GM12891 (cell line): ENCODE measurements at places on chromosomes 12 and 14.
A peak's percentile ranks its signal among the peaks of the same experiment; 100 is the strongest.

- no peak for DNase-seq
Observed at GRCh38 chr12:132739600-132740312, 21.9 kb downstream of the ANKLE2 start.

DNA sequence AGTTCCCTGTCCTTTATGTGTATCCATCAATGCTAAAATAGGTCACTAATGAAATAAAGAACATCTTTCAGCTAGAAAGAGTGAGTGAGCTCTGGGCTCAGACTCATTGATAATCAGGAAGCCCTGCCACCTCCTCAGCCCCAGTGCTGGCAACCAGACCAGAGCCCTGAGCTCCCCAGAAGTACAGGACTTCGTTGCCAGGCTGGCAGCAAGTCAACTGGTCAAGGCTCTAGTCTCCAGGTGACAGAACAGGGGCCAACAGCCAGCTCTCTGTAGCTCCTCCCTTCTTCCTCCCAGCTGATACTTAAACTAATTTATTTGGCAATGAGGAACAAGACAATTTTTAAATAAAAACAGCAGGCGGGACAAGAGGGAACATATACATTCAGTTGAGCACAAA is 145.3 kb downstream of the EGLN3 start:
- DNase-seq = no peak

DNA sequence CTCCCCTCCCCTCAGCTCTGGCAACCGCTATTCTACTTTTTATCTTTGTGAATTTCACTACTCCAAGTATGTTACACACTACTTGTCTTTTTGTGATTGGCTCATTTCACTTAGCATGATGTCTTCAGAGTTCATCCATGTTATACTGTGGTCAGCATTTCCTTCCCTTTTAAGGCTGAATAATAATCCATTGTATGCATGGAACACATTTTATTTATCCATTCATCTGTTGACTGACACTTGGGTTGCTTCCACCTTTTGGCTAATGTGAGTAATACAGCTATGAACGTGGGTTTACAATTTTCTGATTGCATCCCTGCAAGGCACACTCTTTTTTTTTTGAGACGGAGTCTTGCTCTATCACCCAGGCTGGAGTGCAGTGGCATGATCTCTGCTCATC is 53.0 kb upstream of the FUT8 start:
- DNase-seq = no peak

- no peak for DNase-seq
Observed at GRCh38 chr12:115918763-115919162, 358.7 kb downstream of the MED13L start.

- DNase-seq = no peak
Observed at GRCh38 chr12:125418902-125419564, 353.8 kb downstream of the AACS start.

GRCh38 chr12:12405882-12406281 is 49.0 kb downstream of the BORCS5 start:
- DNase-seq = no peak

DNA sequence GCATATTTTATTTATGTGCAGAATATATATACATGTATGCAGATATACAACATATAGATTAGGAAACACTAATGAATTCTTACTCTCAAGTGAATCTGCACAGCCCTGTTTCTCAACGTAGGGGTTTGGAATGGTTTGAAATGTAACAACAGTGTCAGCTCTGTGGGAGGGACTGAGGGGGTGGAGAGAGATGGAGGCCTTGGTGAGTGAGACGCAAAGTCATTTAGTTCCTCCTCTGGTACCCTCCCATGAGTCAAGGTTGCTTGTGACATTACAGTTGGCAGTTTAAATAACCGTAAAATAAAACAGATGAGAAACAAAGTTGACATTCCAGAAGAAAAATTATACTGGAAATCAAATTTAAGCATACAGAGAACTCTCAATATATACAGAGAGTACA is 313.0 kb upstream of the PRKD1 start:
- no peak for DNase-seq

DNA sequence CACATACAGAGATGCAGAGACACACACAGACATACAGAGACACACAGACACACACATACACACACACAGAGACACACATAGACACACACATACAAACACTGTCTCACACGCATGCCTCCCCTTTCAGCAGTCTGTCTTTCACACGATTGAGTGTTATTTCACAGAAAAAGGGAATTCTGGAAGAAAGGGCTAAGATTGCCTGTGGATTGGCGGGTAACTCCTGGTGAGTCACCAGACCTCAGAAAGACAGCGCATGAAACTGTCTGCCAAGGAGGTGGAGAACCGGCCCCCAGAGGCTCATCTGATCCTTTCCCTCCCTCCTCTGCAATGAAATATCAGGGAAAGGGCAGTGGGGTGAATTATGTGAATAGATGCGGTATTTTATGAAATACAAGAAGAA is 127.2 kb upstream of the GSC start:
- DNase-seq = no peak

GRCh38 chr12:77218278-77218677 is 152.9 kb upstream of the E2F7 start:
- no peak for DNase-seq

DNA sequence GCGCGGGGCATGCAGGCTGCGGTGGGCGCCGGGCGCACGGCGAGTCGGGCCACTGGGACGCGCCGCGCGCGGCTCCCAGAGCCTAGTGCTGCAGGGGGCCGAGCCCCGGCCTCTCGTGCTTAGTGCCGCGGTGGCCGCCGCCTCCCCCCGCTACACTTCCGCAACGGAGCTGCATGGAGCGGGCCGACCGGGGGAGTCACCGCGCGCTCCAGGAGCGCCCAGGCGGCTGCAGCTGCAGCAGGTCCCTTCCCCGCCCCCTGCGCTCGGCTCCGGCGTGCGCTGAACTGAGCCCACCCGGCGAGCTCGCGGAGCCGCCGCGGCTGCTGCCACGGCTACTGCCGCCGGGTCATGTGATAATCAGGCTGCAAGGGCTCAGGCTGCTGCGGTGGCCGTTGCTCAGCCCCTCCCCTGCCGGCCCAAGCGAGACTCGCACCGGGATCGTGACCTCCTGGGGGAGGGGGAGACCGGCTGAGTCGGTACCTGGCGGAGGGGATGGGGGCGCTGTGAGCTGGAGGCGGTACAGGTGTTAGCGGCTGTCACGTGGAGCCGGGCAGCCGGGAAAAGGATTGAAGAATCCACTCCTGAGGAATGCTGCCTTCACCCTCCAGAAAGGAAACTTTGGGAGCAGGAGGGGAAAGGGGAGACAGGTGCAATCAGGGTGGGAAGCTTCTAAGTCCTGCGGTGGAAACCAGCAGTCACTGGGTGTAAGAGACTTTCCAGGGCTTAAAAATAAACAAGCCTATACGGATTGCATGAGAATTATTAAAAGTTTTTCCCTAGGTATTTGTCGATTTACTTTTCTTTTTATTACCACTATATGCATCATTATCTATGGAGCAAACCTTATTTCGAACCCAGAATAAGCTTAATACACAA is at the start of gene PPM1H:
TSS of gene PPM1H (minus strand) at position 352 of the 876 bp plus-strand sequence. CDS start 414 bp downstream, outside the sequence.
- DNase-seq = peak; percentile 73

- no peak for DNase-seq
Observed at GRCh38 chr12:45522227-45522626, 207.3 kb upstream of the ARID2 start.

DNA sequence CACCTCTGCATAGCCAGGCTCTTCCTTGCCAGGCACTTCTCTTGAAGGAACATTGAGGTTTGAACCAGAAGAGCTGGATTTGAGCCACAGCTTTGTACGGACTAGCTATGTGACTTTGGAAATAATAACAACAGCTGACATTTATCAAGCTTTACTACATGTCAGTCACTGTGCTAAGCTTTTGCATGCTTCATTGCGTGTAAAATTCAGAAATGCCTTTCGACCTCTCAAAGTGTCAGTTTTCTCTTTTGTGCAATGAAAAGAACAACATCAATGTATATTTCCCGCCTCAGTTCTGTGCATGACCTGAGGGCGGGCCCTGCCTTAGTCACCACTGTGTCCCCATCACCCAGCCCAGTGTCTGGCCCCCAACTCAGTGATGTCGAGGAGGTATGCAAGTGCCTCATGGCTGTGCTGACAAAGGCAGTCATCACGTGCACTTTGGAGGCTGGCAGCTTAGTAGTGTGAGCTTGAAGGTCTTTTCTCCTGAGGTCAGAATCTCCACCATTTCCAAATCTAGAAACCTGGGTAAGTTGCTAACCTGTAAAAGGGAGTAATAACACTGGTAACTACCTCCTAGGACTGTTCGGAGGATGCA is 17.9 kb upstream of the AQP2 start:
- no peak for DNase-seq

GRCh38 chr14:23294734-23295561 is 7.7 kb downstream of the PPP1R3E start:
- DNase-seq = no peak

DNA sequence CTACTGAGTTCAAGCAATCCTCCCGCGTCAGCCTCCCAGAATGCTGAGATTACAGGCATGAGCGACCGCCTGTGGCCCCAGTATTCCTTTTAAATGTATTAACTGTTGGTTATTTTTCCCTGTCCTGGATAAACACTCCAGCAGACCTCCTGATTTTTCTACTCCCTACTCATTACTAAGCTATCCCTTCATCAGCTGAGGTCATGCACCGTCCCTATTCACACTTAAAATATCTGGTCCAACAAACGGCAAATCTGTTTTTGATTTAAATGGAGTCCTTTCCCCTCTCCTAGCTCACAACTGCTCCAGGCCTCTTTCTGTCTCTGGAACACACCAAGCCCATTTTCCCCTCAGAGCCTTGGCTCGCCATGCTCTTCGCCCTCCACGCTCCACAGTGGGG is 1003.3 kb upstream of the TMEM132C start:
- DNase-seq = no peak

- DNase-seq = no peak
Observed at GRCh38 chr12:67788118-67788517, 139.6 kb downstream of the DYRK2 start.

- DNase-seq = peak; percentile 38
Observed at GRCh38 chr12:127677537-127678131, 589.3 kb upstream of the TMEM132C start.

- DNase-seq = no peak
Observed at GRCh38 chr14:103698380-103699260, 16.6 kb downstream of the XRCC3 start.

- DNase-seq = no peak
Observed at GRCh38 chr12:89575374-89575773, 49.5 kb upstream of the POC1B start.

DNA sequence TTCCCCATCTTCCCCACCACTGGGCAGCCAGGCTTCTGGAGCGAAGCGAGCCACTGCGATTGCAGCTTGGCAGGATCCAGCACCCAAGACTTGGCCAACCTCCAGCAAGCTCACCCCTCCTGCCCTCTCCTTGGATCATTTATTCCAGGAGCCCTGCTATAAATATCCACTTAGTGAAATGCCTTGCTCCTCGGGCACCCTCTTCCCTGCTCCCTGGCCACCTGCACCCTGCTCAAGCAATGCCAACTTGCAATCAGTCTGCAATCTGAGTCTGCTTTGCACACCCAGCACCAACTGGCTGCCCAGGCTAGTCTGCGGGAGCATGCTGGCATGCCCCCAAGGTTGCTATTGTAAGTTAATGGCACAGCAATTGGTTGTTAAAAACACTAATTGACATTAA is 666.0 kb downstream of the MED13L start:
- DNase-seq = no peak

DNA sequence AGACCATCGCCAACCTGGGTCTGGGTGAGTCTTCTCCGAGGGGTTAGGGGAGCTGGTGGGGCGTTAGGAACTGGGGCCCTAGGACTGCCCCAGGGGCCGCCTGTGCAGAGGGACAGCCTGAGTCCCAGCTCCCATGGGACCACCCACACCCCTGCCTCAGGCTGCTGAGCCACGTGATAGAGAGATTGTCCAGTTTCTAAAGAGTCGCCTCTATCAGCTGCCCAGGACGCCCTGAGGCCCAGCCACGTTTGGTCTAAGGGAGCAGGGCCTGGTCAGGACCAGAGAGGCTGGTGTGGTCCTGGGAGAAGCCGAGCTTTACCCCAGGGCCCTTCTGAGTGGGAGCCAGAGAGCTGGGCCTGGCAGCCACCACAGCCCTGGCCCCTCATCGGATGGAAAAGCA is 107.1 kb downstream of the LGMN start:
- no peak for DNase-seq

DNA sequence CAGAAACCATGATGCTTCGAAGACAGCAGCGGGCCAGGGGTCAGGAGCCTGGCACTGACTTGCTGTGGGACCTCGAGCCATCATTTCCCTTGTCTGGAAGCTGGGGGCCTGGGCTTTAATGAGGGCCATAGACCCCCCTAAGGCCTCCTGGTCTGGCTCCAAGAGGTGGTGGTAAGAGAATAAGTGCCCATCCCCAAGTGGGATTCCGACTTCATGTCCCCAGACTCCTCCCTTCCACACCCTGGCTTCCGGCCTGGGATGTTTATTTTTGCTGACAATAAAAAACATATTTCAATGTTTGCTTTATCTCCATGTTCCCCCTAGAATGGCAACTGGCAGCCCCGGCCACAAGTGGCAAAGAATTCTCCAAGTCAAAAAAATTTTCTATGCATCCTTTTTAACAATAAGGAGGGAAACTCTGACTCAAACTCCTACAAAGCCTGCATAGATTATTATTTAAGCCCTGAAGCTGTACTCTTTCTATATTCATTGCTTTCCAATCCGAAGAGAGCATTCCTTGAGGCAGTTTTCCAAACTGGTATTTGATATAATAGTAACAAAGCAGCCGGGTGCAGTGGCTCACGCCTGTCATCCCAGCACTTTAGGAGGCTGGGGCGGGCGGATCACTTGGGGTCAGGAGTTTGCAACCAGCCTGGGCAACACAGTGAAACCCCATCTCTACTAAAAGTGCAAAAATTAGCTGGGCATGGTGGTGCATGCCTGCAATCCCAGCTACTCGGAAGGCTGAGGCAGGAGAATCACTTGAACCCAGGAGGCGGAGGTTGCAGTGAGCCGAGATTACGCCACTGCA is 84.0 kb downstream of the ITPK1 start:
- DNase-seq = no peak

- DNase-seq = no peak
Observed at GRCh38 chr12:24823808-24824515, 124.9 kb downstream of the BCAT1 start.

DNA sequence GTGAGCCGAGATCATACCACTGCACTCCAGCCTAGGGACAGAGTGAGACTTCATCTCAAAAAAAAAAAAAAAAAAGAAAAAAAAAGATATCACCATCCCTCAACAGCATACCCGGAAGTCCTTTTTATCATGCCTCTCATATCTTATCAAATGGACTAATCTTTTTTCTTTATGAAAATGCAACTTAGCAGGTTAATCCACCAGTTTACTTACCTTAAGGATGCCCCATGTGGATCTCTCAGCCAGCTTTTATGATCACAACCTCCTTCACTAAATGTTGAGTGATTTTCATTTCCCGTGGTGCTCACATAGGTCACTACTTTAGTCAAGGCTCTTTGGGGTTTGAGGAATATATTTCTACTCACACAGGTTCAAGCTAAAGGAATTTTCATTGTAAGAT is 248.8 kb upstream of the TBX3 start:
- DNase-seq = no peak

DNA sequence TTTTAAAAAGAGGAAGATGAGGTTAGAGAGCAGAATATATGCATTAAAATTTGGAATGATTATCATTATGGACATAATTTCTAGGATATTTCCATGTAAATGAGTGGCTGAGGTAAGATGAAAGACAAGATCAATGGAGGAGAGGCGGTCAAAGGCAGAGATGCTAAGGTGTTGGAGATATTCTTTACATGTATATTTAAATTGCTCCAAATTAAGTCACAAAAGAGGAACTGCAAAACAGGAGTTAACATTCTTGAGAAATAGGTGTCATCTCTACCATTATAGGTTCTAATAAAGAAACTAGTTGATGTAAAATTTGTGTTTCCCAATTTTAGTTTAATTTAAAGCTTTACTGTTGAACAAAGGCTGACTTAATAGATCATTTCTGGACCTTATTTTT is 268.5 kb upstream of the PPFIA2 start:
- DNase-seq = no peak
